Left kidney (tissue), 8 donors: ENCODE measurements at places on chromosomes 13 and 19. TPM values are rescaled to one million over a fixed set of nuclear protein-coding genes. Genes with fewer than 3 reads are reported as not detected.

DNA sequence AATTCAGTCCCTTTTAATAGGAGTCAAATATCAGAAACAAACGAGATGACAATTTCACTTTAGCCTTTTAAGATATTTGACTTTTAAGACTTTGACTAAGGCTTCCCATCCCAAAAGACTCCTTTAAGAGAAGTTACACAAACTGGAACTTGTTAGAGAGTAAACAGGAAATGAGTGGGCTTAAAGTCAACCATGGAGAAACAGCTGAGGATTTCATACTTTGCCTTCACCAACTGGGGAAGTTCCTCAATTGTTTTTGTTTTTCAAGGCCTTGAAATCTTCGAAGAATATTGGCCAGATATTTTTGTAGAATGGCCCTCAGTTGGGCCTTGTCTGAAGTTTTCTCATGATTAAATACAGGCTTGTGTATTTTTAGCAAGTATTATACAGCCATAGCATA, 227.3 kb downstream of the POU4F1 start:
- no peak for DNase-seq

DNA sequence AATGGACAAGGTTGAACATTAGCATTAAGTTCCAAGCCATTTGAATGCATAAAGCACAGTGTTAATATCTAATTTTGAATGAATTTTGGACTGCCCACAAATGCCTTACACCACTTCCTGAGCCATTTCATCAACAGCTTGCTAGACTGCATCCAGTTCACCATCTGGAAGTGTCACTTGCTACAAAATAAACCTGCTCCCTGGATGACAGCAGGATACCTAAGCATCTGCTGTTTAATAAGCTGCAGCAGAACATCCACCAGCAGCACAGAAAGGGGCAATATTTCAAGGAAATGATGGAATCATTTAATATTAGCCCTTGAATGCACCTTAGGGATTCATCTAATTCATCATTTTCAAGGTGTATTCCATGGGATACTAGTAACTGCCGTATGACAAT, 76.6 kb upstream of the PCDH9 start:
- no peak for DNase-seq

Gene ZNF534
- 1.2 TPM for polyA plus RNA-seq

DNA sequence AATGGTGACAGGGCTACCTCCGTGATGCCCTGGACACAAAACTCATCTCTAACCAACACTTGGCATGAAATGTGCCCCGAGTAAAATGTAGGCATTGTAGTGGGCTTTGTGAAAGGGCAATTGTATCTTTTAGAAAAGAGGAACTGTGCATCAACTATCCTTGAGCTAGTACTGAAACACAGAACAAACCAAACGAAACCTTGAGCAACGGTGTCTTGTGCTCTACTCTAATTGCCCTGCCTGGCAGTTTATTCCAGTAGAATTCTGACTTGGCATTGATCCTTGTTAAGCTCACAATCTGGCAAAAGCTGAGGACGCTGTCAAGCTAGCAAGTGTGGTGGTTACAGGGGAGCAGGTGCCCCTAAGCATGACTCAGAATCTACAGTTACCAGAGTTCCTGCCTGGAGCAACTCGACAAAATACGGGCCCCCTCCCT, 707.1 kb upstream of the SPRY2 start:
- DNase-seq, result no peak

DNA sequence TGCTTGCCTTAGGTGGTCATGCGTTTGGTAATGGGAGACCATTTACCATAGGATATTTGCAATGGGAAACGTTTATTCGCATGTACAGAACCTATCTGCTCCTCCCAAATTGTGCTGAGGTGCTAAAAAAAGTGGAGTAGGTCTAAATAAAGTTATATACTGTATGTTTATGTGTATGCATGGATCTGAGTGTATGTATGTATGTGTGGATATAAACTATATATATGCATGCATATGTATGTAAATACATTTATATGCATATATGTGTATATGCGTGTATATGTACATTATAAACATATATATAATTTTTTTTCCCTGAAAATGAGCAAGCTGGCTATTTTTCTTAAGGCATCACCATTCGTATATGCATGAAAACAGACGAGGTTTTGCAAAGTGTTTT, 95.9 kb downstream of the HS6ST3 start:
- DNase-seq, result no peak

DNA sequence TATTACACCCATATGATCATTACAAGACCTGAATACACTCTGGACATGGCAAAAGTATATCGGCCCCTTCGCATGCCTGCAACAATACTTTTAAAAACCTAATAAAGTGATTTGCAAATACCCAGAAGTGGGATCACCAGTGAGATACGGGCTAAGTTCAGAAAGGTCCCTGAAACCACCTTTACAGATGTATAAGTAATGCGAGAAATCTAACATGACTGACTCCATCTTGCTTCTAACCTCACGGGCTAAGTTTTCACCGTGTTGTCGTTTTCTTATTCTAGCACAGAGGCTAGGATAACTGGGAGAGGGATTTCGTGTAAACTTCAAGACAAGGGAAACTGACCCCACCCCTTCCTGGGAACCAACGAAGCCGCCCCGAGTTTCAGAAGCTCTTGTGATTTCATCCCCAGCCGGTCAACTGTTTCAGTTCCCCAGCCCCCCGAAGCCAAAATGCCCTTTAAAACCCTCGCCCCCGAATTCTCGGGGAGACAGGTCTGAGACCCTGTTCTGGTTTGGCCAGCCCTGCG, 703 bp downstream of the NEK3 start:
- DNase-seq, result no peak

Gene PSENEN
- 54.4 TPM for polyA plus RNA-seq

GRCh38 chr19:40598918-40599307, 2.3 kb upstream of the LTBP4 start:
- DNase-seq, result no peak

Gene ACP7
- 0.78 TPM for polyA plus RNA-seq

Gene SYDE1
- polyA plus RNA-seq, result 14.4 TPM

DNA sequence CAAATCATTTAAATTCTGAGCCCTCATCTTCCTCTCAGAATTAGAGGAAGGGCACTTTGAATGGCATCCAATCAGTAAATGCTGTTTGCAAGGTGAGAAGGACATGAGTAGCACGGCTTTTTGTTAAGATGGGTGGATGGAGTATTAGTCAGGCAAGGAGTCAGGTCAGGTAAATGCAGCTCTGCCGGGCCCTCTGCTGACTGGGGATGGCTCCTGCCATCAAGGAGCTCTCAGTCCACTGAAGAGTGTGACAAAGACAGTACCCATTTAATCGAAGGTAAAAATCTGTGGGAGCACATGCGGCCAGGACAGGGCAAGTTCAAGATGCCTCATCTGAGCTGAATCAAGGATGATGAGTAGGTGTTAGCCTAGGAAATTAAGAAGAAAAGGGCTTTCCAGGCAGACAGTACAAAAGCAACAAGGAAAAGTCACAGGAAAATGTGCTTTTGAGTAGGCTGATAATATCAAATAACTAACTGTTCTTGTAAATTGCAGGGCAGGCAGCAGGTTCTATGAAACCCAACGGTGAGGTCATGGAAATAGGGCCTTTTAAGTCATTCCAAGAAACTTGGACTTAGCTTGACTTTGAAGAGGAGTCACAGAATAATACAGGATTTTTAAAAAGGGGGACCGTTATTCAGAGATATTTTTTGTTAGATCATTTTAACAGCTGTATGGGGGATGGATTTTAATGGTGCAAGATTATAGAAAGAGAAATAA, 670.5 kb upstream of the ARGLU1 start:
- DNase-seq, result no peak

- no peak for DNase-seq
These were observed 67.9 kb upstream of the ITM2B start for GRCh38 chr13:48165063-48165462.

GRCh38 chr13:76499891-76500290, 386.3 kb downstream of the KCTD12 start:
- no peak for DNase-seq

- no peak for DNase-seq
These were observed 183.0 kb downstream of the STK24 start for GRCh38 chr13:98393873-98394272.

DNA sequence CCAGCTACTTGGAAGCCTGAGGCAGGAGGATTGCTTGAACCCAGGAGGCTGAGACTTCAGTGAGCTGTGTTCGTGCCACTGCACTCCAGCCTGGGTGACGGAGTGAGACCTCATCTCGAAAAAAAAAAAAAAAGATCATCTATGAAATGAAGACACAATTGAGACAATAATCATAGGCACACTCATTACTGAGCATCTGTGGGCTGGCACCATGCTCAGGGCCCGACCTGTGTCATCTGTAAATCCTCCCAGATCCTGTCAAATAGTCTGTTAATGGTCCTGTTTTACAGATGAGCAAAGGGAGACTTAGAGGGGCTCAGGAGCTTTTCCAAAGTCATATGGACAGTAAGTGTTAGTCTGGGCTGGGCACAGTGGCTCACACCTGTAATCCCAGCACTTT, 4.1 kb upstream of the NANOS2 start:
- no peak for DNase-seq
